ENCODE measurements at places on chromosomes 2 and 18. TPM values are rescaled to one million over a fixed set of nuclear protein-coding genes. Genes with fewer than 3 reads are reported as not detected.

Gene COLEC12
- not detected for total RNA-seq

Gene TRIM43
- not detected for total RNA-seq

Gene ALK
- total RNA-seq = 0.14 TPM

Gene PLB1
- total RNA-seq = 0.34 TPM

Gene NAT8
- not detected for total RNA-seq

Gene IL1A
- 387 TPM for total RNA-seq

Gene CEP192
- 22.6 TPM for total RNA-seq

Gene SAG
- total RNA-seq = not detected

Gene CCDC195
- not detected for total RNA-seq

Gene IL1R1
- 22.9 TPM for total RNA-seq

Gene LYPD6B
- total RNA-seq = 10.9 TPM

Gene RBM44
- 0.34 TPM for total RNA-seq

Gene NBAS
- total RNA-seq = 119 TPM

Gene TUBA4B
- total RNA-seq = not detected

Gene IMMT
- 68.3 TPM for total RNA-seq

Gene STK39
- 22.1 TPM for total RNA-seq

Gene CFAP65
- total RNA-seq = not detected

Gene SLC5A7
- not detected for total RNA-seq

Gene PLEKHM3
- 14.5 TPM for total RNA-seq

Gene STPG4
- total RNA-seq = 0.07 TPM

Gene TUBA3E
- total RNA-seq = not detected

Gene C2orf81
- 0.85 TPM for total RNA-seq

Gene DSG4
- not detected for total RNA-seq

Gene CMPK2
- total RNA-seq = 0.57 TPM

Gene PPP4R3B
- 86.8 TPM for total RNA-seq

Data from nasal cavity respiratory epithelium epithelial cell of viscerocranial mucosa (primary cell).